CD14-positive monocyte (primary cell): ENCODE measurements at places on chromosomes 13 and 19.

DNA sequence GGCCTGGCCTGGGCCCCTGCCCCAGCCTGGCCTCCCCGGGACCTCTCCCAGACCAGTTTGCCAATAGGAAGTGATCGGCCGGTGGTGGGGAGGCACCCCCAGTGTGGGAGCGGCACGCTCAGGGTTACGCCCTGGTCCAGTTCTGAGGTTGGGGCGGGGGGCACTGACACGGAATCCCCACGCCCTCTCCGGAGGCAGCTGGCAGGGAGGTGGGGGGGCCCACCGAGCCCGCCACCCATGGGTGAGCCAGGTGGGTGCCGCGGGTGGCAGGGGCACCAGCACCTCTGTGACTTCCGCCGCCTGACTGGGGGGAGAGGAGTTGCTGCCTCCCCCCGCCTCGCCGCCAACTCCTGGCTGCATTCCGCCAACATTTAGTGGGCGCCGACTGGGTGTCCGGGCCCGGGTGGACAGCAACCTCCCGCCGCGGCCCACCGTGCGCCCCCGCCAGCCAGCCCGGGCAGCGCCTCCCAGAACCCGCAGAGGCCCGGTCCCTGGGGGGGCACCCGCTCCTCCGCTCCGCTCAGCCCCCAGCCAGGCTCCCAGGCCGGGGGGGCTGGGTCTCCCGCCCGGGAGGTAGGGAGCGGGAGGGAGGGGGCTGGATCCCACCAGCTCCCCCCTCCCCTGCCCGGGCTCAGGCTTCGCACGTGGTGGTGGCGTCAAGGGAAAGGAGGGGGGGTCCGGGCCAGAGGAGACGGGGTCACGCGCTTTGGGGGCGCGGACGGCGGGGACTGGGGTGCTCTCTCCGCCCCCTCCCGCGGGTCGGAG is 2.0 kb downstream of the ZBTB7A start:
- peak; percentile 72 for DNase-seq

GRCh38 chr19:33063753-33064457 is 783 bp downstream of the RHPN2 start:
- DNase-seq: no peak

GRCh38 chr13:28337166-28338005 is 157.5 kb downstream of the FLT1 start:
- DNase-seq: no peak

- DNase-seq: peak; percentile 96
Measured at GRCh38 chr19:2627319-2627829, 75.1 kb downstream of the GNG7 start.

DNA sequence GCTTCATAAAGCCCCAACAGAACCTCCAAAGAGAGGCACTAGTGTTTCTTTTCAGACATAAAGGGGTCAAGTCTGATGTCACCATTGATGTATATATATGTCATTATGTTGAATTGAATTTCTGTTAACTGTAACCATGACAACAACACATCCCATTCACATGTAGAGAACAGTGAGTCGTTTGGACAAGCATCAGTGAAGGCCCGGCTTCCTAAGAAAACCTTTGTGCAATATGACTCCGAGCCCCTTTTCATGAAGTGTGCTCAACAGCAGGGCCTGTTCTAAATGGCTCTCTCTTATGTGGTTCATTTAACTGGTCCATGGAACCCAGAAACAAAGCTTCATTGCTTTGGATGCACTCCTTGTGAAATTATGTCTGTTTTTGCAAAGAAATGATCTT is 67.2 kb upstream of the UBL3 start:
- no peak for DNase-seq

- DNase-seq: no peak
Measured at GRCh38 chr13:61608138-61608537, 192.5 kb upstream of the PCDH20 start.

DNA sequence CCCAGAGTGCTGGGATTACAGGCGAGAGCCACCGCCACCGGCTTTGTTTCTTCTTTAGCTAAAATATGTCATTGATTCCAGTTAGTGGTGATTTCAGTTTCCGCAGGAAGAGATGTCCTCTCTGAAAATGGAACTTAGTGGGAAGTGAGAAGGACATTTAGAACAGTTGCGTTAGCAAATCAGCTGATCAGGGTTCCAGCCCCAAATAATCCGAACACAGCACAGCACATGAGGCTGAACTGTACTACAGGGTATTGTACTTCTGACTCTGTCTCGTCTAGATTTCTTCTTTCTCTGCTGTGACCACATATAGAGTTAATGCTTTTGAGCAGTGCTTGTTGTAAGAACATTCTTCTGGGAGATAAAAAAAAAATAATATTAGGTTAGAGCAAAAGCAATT is 314.4 kb downstream of the MYO16 start:
- DNase-seq: no peak

- no peak for DNase-seq
Measured at GRCh38 chr13:48908381-48909055, 67.2 kb upstream of the FNDC3A start.

- no peak for DNase-seq
Measured at GRCh38 chr13:43021926-43022670, 1.3 kb upstream of the DNAJC15 start.
